Hematopoietic multipotent progenitor cell treated with erythropoietin and hydrocortisone succinate and interleukin-3 and kit ligand, for 15 days (in vitro differentiated cells): ENCODE measurements at places on chromosomes 16 and 17.
A peak's percentile ranks its signal among the peaks of the same experiment; 100 is the strongest.

DNA sequence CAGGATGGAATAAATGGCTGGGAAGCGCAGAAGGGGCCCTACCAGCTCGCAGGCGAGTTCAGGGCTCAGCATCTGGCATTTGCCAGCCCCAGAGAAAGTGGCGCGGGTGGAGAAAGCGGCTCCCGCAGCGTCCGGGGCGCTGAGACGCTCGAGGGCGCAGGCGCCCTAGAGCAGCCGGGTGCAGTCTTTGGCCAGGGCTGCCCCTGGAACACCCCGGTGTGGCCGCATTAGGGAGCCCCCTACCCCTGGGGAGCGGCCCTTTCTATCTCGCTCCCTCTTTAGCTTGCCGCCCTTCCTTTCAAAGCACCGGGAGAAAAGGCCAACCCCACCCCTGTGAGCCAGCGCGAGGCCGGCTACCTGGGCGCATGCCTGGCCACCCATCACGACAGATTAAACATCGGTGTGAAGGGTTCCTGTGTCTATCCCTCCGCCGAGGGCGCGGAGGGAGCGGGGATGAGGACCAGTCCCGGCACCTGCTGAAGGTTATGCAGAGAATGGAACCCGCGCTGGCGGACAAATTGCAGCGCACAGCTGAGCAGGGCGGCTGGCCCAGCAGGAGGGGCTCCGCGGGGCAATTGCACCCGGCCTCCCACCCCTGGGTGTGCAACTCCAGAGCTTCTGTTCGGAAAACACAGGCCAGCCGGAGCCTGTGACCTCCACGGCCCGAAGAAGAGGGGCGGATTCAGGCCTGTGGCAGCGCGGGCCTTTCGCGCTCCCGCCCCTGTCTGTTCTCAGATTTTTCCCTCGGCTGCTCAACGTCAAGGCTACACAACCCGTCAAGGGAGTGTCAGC, 15.6 kb upstream of the FOXF1 start:
- no peak for DNase-seq

DNA sequence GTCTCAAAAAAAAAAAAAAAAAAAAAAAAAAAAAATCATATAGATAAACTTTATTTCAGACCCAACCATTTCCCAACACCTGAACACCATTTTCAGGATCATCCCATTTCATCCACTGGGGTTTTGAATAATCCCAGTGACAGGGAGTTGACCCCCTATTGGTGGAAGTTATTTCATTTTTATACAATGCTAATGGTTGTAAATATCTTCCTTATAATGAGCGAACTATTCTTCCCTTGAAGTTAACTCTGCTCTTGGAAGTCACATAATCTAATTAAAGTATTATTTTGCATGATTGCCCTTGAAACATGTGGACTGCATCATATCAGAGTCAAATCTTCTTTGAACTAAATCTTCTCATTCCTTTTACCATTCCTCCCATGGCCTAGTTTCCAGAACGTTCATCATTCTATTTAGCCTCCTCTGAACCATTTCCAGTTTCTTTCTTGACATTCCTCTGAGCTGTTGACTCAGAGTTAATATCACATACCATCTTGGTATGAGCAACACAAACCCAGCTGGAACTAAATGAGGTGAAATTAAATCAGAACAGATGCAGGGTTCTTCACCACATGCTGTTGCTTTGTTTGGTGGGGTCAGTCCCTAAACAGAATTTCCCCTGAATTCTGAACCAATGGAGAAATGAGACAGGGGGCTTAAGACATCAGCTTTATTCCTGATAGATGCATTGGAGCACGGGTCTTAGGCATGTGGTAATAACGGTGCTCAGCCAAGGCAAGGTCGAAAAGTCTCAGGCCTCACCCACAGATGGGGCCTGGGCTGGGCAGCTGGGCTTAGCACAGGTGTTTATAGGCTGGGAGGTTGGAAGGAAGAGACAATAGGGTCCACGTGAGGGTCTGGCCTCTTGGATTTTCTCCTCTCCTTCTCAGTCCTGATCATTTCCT, 8.9 kb downstream of the HSD17B2 start:
- DNase-seq = no peak

GRCh38 chr17:72501404-72502370, 380.9 kb downstream of the SOX9 start:
- no peak for DNase-seq

DNA sequence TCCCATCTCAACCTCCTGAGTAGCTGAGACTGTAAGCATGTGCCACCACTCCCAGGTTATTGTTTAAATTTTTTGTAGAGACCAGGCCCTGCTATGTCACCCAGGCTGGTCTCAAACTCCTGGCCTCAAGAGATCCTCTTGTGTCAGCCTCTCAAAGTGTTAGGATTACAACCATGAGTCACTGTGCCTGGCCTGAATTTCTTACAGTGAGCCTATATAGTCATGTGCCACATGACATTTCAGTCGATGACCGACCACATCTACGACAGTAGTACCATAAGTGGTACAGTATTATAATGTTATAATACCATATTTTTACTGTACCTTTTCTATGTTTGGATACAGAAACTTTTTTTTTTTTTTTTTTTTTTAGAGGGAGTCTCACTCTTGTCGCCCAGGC, 195.3 kb downstream of the STX8 start:
- DNase-seq = no peak

- no peak for DNase-seq
Observed at GRCh38 chr16:89261691-89262563, 44.4 kb downstream of the ZNF778 start.

- DNase-seq = no peak
Observed at GRCh38 chr17:19013806-19014627, 9.5 kb upstream of the FAM83G start.

GRCh38 chr17:46139432-46140210, 53.6 kb downstream of the KANSL1 start:
- DNase-seq = no peak

DNA sequence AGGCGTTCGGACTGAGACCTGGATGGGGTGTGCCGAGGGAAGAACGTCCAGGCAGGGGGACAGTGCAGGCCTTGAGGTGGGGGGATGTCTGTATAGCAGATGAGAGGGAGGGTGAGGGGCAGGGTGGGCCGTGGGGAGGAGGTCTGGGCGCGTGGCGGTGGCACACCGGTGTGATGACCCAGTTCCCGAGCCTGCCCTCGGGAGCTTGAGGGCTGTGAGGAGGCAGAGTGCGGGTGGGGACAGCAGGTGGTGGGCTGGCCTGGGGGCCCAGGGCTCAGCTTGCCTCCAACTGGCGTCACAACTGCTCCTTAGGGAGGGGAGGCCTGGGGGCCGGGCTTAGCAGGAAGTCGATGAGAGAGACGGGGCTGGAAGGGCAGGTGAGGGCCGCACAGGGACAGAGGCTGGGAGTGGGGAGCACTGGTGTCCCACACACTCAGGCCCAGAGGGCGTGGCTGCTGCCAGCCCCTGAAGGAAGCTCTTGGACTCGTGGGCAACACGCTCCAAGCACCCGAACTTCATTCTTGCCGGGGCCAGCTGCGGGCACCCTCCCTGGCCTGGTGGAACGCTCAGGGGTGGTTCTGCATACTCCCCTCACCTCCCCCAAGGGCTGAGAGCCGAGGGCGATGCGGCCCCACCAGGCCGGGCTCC, 6.5 kb downstream of the CACNA1H start:
- DNase-seq = no peak

GRCh38 chr17:59361386-59361785, 29.9 kb downstream of the YPEL2 start:
- no peak for DNase-seq

DNA sequence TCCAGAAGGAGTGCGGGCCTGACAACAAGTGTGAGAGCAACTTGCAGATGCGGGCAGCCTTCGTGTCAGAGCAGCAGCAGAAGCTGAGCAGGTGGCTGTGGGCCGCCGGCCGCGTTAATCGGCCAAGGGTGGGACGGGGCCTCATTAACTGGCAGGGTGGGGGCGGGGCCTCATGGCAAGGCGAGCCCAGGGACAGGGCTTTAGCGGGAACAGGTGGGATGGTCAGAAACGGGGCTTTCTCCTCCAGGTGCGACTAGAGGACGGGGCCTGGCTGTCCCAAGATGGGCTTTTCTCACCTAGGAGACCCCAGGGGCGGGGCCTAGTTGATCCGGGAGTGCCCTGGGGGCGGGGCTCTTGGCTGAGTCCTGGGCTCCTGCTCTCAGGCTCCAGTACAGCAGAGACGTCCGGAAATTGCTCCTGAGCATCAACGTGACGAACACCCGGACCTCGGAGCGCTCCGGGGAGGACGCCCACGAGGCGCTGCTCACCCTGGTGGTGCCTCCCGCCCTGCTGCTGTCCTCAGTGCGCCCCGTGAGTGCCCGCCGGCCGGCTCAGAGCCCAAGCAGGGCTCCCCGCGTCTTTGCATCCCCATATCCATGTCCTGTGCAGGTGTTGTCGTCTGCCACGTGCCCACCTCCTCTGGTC, 18.4 kb upstream of the PDK2 start:
- no peak for DNase-seq

DNA sequence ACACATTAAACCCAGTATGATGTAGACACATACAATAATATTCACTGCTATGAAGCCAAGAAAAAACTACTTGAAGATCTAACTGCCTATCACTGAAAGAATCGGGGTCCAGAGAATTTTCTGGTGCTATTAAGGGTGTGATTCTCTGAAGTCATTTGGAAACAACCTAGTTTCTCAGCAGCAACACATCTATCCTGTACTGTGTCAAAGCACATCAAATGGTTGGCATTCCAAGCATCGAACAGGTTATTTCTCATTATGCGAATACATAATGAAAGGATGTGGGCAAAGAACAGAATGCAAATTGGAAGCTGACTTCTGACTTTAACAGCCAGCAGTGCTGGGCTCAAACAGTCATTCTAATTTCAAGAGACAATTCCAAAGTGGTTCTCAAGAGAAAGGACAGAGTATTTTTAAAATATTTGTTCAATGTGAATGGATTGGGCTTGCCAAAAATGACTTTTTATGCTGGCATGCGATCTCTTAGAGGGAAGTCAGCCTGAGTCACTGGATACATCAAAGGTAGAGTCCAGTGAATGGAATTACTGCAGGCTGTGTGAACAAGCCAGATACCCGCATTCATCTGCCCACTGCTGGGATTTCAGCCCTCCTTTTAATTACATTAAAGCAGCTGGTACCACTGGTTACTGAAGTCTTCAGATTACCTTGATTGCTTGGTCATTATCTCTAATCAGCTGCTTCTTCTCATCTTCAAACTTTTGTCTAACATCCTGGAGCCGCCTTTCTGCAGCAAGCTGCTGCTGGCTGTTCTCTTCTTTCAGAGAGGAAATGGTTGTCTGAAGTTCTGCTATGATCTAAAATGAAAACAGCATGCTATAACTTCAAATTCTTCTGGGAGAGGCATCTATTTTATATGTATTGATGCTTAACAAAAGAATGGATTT, 181.2 kb upstream of the AXIN2 start:
- no peak for DNase-seq

GRCh38 chr16:51321251-51321650, 170.2 kb upstream of the SALL1 start:
- no peak for DNase-seq

- no peak for DNase-seq
Observed at GRCh38 chr16:64406770-64407181, 715.1 kb downstream of the CDH11 start.

- no peak for DNase-seq
Observed at GRCh38 chr17:79086609-79087427, 12.2 kb downstream of the ENGASE start.

- DNase-seq = no peak
Observed at GRCh38 chr16:10616756-10617640, 36.6 kb upstream of the EMP2 start.

DNA sequence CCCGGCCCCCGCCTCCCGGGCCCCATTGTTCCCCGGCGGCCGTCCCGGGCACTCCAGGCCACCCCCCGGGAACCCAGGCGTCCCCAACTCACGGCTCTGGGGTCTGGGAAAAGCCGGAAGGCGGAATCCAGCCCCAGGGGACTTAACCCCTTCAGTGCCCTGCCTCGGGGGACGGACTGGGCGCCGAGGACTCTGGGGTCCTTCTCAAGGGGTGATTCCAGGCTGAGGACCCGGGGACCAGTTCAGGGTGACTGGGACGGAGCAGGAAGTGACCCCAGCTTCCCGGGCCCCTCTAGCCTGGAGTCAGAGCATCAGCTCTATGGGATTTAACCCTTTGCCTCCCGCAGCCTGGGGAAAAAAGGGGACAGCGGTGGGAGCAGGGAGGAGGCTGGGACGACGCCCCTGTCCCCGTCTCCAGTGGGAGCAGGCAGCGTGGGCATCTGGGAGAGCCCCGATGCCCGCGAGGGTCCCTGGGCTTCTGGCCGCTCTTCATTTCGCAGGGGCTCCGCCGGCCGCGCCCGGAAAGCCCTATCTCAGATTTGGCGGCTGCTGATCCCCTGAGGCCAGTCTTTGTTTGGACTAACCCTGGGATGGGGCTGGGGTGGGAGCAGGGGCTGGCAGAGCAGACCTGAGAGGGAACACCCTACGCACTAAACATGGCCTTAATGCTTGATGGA, at the start of gene ZNF629:
Gene ZNF629, minus strand, starts transcription at position 270 of the 677 bp plus-strand sequence. CDS start 2,723 bp downstream, outside the sequence.
- no peak for DNase-seq

DNA sequence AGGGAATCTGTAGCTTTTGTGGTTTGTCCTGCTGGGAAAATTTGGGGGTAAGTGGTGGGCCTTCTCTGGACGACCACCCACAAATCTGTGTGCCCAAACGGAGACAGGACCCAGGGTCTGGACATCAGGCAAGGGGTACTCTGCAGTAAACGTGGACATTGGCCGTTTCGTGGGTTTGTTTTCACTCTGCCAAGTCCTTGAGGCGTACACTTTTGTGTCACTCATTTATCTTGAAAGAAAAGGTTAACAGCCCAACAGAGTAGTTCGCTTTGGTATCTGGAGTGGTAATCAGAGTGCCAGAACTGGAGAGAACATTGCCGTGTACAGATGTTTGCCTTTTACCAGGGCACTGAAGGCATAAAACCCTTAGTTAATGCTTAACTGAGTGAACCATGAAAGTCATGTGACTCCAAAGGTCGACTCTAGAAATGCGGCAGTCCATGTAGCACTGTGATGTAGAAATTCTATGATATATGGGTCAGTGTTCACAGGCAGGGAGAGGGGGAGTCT, 15.4 kb downstream of the NAA60 start:
- peak; percentile 41 for DNase-seq

- no peak for DNase-seq
Observed at GRCh38 chr16:12078405-12079280, 102.1 kb downstream of the SNX29 start.

DNA sequence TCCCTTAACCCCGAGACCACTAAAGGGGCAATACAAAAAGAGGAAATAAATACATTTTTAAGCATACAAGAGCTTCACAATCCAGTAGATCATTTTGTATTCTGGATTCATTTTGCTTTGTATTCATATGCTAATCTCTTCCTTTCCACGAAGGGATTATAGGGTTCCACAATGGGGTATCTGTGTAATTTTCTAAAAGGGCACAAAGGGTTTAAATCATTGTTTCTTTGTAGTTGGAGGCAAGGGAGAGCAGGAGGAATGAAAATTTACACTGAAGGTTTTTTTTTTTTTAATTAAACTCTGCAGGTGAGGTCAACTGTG, 592 bp upstream of the NUFIP2 start:
- no peak for DNase-seq

GRCh38 chr17:75313941-75314551, 24.8 kb upstream of the SLC25A19 start:
- DNase-seq = no peak

GRCh38 chr17:69954241-69954925, 120.6 kb upstream of the KCNJ16 start:
- DNase-seq = no peak
